ENCODE measurements at places on chromosomes 6 and 20.

DNA sequence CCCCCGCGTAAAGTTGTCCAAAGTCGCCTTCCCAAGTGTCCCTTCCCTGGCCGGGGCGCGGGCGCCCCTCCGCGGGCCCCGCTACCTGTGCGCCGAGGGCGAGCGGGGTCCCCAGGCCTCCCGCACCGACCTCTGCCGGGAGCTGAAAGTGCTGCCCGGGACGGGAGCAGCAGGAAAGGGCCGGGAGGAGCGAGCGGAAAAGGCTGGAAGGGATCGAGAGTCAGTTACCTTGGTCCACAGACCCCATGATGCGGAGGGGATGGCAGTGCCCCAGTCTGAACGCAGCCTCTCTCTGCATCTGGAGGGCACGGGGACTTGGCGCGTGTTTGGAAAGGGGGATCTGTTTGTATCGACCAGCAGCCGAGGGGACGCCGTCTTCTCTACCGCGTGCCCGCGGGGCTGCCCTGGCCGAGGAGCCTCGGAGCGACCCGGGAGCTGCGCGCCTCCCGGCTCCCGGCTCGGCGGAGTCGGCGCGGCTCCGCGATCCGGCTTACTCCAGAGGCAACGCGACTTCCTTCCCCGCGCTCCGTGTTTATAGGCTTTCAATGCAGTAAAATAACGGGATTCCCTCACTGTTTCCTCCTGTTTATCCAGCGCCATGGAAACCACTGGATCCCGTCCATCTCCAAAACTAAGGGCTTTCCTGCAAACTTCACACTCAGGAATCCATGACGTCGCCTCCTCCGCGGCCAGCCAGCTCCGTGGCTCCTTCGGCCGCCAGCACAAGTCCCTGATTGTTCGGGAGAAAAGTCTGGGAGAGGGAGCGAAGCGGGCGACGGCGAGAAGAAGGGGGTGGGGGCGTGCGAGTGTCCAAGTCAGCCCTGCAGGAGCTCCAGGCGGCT lies 20.0 kb upstream of the NFATC2 start:
- no peak for DNase-seq

- DNase-seq: no peak
Observed at GRCh38 chr20:50189681-50190250, 864 bp upstream of the CEBPB start.

DNA sequence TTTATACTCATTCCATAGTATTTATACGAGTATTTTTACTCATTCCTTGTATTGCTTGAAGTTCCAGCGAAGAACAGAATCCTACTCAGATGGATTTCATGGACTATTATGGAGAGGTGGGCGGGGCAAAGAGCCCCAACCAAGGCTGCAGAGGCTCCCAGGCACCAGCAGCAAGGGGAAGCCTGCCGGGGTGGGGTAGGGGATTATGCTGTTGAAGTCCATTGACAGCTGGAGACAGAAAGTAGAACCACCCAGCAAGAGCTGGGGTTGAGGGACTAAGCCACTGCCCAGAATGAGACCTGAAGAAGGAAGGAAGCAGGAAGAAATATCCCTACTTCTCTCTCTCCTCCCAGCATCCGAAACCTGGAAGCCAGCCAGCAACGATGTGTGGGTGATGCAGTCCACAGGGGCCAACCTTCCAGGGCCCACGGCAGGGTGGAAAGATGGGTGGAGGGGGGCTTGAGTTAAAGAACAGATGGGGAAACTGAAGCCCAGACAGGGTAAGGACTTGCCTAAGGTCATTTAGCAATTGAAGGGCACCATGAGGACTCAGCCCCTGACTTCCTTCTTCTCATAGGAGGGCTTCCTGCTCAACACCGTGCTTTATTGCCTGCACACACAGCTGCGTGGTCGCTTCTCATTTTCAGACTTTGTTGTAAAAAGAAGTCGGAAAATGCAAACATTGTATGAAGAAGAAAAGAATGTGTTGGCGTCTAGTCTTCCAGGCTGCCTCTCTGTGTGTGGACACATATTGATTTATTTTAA lies 18.3 kb upstream of the GTSF1L start:
- no peak for DNase-seq

DNA sequence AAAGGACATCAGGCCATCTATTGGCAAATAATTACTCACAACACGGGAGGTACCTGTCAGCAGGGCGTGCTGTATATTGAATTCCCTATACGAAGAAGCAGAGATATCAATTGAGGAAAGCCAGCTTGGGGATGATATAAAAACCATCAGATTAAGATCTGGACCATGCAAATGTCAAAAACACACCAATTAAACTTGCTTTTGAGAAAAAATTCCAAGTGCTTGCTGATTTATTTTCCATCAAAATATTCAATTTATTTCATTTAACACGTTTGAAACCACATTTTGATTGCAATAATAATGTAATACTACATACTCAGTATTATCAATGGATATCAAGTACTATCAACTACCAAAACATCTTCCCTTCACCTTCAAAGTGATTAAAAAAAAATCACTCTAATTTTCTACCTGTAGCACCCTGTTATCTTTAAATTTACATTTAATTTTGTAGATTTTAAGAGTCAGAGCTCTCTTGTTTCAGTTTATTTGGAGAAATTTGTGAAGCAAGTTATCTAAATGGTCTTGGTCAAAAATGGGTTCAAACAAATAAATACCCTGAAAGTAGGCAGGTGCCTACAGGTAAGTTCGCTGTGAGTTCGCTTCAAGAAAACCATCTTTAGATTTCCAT lies 6.8 kb upstream of the TBX18 start:
- no peak for DNase-seq

DNA sequence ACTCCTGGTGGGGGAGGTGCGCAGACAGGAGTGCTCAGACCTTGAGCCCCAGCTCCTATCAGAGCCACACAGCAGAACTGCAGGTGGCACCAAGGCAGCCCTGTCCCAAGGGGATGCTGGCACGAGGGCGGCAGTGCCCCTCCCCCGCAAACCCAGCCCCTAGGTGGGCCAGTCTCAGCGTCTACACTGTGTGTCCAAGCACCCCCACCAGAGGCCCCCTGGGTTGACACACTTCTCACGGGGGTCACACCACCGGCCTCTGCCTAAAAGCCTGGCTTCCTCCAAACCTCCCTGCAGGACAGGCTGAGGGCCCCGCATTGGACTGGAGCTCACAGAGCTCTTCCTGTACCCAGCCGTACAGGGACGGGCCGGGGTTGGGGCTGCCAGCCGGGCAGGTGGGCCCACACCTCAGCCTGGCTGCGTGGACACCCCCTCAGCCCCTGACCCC lies 8.1 kb downstream of the SLC2A4RG start:
- no peak for DNase-seq

- DNase-seq: no peak
Observed at GRCh38 chr6:45608252-45608913, 230.6 kb upstream of the SUPT3H start.

DNA sequence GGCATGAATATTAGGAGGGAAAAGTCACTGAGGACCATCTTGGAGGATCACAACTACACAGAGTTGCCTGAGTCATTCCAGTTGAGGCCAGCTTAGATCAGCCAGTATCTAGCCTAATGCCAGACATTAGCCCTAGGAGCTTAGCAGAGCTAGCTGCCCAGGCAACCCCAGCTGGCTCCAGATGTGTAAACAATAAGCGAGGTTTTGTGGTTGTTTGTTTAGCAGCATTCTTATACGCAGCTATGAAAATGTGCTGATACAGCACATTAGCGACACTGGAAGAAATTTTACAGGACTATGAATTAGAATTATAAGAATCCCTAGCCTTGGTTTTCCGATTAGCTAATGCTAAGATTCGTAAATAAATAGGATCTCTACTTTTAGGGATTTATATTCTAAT lies 59.3 kb downstream of the BTBD3 start:
- DNase-seq: no peak

DNA sequence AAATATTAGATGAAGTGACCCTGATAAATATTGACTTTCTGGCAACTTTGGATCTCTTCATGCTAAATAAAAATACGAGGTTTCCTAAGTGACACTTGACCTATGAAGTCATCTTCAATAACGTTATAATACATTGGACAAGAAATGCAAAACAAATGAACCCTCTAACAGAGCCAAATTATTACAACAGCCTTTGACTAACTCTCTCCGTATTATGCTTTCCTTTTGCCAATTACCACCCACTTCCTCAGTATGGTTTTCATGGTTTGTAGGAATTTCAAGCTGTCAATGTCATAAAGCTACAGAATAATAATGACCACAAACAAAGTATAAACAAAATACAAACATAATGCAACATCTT lies 210.5 kb downstream of the MOXD1 start:
- no peak for DNase-seq

GRCh38 chr6:138640028-138640427 lies 133.5 kb upstream of the CCDC28A start:
- DNase-seq: no peak

- no peak for DNase-seq
Observed at GRCh38 chr6:144820270-144820669, 535.1 kb downstream of the UTRN start.

DNA sequence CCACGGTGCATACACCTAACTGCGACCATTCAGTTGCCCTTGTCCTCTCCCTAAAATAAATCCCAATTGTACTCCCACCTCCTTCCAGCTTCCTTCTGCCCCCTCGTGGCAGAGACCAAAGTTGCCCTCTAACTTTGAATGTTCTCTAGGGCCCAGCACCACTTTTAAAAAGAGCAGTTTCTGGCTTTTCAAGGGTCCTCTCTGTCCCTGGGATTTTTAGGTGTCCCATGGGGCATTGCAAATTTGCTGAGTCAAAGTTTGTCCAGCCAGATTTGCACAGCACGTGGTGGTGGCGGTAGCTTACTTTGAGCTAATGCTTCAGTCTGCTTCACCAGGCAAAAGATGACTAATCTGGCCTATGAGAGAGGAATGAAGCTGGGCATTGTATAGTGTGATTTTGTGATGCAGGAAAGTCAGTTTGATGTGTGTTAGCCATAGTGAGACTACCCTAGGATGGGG lies 100.2 kb downstream of the PERP start:
- no peak for DNase-seq

- no peak for DNase-seq
Observed at GRCh38 chr20:49668181-49668877, 45.3 kb downstream of the B4GALT5 start.

GRCh38 chr20:41452226-41452625 lies 85.6 kb upstream of the EMILIN3 start:
- no peak for DNase-seq

GRCh38 chr6:168107191-168107983 lies 28.4 kb upstream of the FRMD1 start:
- DNase-seq: no peak

DNA sequence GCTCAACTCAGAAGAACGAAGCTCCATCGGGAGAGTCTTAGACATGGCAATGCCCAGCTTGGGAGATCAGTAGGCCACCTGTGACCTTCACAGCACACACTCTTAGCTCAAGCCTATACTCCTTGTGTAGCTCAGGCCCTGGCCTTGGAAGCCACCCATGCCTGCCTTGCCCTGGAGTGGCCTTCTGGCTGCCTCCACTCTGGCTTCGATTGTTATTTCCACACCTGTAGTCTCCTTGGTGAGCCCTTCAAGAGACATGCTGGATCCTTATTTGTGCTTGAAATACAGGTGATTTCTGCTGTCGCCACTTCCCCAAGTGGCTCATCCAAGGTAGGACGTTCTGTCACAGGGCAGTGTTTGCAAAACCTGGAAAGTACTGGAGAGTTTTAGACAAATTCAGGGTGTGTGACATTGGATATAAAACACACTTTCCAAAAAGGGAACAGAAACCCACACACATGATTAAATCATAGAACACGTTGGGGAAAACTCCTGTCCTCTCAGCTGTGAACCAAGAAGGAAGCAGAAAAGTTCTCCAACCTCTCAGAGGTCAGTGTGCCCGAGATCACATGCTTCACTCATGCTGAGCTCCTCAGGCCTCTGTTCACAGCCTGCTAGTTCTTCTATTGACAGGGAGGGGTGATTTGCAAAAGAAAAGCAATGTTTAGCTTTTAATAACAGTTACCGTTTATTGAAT lies 391.8 kb downstream of the CDC5L start:
- no peak for DNase-seq

DNA sequence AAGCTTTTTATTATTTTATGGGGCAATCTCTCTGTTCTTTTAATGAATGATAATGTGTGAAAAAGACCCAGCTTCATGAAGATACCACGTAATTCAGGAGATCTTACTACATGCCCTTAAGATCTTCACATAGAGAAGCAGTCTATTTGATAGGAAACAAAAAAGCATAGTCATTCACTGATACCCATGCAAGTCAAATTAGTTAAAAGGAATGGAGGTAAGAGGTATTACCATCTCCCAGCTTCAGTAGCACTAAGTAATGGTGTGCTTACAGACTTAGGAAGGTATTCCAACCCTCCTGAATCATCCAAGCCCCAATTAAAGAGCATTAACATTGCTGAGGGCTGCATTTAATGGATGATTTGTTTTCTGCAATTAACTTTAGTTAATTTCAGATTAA lies 364.7 kb downstream of the SYNE1 start:
- DNase-seq: no peak

DNA sequence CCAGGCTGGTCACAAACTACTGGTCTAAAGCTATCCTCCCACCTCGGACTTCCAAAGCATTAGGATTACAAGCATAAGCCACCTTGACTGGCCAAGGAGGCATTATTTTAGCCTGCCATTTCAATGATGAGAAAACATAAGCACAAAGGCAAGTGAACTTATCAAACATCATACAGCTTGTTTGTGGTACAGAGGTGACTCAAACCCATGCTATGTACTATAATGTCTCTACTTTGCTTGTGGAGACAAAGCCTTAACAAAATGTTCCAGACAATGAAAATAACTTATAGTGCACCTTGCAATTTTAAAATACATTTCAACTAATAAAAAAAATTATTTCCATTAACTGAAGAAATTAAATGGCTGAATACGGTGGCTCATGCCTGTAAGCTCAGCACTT lies 26.2 kb downstream of the HDAC2 start:
- DNase-seq: no peak

GRCh38 chr6:40355532-40355931 lies 231.6 kb downstream of the LRFN2 start:
- no peak for DNase-seq

- DNase-seq: no peak
Observed at GRCh38 chr6:157682856-157683481, 140.1 kb upstream of the SNX9 start.

DNA sequence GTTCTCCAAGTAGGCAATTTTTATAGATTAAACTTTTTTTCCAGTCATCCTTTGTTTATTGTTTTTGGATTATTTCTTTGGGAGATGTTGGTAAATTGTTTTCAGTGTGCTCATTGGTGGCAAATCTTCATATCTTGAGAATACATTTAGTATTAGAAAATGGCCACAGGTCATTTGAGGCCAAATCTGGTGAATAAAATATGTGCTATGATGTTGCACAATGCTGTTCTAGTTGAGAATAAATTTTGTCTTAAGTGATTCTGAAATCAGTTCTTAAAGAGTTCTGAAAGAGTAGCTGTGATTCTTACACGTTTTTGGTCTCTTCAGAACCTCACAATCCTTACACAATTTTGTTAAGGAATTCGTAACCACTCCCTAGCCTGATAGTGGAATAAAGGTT lies 20.1 kb downstream of the CDKAL1 start:
- DNase-seq: no peak

DNA sequence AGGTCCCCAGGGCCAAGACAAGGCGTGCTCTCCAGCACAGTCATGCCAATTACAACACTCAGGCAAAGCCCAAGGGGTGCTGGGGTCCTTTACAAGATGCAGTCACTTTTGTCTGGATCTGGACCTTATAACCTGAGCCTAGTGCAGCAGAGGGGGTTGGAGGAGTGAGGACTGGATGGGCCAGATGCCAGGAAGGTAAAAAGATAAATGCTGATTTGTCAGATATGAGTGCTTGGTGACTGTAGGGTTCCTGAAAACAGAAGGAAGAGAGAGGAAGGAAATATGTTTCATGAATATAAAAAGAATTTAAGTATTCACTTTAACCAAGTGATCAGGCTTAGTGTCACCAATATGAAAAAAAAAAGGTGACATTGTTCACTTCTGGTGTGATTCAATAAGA lies 43.4 kb upstream of the TFAP2A start:
- DNase-seq: no peak
